EH (cell line): ENCODE measurements at places on chromosomes 16 and 17.

- DNase-seq = no peak
These were observed 26.8 kb downstream of the DRC3 start for GRCh38 chr17:17999364-18000029.

DNA sequence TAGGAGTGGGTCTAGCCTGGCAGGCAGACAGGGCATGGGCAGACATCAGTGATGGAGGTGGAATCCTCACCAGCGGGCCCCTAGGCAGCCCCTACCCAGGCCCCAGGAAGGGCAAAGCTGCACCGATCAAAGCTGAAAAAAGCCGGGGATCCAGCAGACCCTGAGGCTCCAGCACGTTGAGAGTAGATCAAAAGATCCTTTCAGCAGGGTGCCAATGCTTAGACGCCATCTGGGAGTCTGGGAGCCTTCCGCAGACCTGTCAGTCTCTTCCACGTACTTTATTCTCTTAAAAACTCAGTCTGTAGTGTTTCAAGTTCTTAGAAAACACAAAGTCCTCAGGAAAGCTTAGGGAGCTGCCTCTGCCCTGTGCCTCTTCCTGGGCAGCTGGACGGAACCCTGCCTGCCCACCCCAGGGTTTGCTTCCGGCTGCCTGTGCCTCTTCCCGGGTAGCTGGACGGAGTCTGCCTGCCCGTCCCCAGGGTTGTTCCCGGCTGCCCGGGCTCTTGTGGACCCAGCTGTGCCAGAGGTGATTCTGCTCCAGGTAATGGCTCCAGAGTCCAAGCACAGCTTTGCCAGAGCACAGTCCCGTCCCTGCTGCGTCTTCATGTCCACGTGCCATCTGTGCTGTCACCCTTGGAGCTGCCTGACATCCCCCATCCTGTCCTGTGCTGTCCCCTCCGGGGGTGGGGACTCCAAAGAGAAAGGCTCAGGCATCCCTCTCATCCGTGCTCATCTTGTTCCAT is 50.8 kb upstream of the PVALEF start:
- DNase-seq = no peak

GRCh38 chr17:48624544-48625494 is 1.3 kb downstream of the HOXB9 start:
- no peak for DNase-seq

DNA sequence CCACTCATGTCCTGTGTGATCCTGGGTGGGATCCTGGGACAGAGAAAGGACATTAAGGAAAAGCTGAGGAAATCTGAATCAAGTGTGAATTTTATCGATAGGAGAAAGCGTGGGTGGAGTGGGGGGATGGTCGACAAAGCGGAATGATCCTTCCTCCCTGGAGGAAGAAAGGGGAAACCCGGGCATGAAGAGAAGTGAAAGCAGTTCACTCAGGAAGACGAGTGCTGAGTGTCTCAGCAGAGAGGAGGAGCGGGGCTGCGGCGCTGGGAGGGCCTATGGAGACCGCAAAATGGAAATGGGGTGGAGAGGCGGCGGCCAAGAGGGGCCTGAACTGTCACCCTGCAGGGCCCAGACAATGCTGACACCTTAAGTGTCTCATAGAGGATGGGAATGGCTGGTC is 8.7 kb downstream of the ZDHHC7 start:
- DNase-seq = no peak

DNA sequence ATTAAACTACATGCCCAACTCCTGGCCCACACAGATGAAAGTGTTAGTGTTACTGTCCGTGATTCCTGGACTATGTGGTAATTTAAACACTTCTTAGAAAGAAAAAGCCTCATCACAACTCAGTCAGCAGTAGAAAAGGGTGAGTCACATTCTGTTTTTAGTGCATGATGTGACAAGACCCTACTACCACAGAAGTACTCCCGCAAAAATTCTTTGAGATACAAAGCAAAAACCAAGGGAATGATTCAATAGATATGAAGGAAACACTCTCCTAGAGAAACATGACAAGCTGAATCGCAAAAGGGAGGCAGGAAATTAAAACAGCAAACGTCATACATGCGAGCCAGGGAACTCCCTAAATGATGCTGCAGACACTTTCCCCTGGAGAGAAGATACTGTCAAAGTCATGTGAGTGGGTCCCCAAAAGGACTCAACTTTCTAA is 14.4 kb downstream of the SNN start:
- peak; percentile 96 for DNase-seq

DNA sequence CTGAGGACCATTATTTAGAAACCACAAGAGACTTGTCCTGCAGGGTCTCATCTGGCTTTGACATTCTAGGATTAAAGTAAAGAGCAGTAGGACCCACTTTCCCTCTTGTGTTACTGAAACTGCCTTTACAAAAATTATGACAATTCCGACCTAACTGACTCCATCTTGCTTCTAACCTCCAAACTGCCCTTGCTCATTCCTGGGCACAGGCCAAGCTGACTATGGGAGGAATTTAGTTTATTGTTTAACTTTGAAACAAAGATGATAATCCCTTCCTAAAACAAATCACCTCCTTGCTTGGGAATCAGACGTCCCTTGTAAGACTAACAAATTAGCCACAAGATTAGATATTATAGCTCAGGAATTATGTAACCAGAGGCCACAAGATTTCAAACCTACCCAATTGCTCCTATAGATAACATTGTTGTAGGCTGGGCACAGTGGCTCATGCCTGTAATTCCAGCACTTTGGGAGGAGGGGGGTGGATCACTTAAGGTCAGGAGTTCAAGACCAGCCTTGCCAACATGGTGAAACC is 87.0 kb upstream of the FBXO47 start:
- no peak for DNase-seq

GRCh38 chr16:26985100-26986065 is 81.3 kb upstream of the C16orf82 start:
- no peak for DNase-seq

GRCh38 chr16:79013930-79014660 is 586.4 kb downstream of the MAF start:
- DNase-seq = no peak

GRCh38 chr17:60645918-60646523 is 31.6 kb upstream of the BCAS3 start:
- no peak for DNase-seq

GRCh38 chr16:49499414-49499785 is 125.8 kb downstream of the C16orf78 start:
- DNase-seq = no peak

DNA sequence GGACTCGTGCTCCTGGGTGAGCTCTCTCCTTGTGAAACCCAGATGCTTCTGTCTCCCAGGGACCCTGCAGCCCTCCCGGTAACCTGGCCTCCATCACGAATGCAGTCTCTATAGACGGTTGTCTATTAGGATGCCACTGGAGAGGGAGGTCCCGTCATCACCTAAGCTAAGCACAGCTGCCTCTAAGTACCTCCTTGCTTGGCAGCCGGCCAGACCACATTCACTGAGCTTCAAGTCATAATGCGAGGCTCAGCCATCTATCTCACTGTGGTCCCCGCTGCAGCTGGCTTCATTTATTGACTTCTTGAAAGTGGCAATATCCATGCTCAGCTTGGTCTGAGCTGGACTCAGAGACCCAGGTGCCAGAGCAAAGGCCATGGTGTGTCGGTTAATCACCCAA is 74.5 kb upstream of the HSBP1 start:
- DNase-seq = no peak

DNA sequence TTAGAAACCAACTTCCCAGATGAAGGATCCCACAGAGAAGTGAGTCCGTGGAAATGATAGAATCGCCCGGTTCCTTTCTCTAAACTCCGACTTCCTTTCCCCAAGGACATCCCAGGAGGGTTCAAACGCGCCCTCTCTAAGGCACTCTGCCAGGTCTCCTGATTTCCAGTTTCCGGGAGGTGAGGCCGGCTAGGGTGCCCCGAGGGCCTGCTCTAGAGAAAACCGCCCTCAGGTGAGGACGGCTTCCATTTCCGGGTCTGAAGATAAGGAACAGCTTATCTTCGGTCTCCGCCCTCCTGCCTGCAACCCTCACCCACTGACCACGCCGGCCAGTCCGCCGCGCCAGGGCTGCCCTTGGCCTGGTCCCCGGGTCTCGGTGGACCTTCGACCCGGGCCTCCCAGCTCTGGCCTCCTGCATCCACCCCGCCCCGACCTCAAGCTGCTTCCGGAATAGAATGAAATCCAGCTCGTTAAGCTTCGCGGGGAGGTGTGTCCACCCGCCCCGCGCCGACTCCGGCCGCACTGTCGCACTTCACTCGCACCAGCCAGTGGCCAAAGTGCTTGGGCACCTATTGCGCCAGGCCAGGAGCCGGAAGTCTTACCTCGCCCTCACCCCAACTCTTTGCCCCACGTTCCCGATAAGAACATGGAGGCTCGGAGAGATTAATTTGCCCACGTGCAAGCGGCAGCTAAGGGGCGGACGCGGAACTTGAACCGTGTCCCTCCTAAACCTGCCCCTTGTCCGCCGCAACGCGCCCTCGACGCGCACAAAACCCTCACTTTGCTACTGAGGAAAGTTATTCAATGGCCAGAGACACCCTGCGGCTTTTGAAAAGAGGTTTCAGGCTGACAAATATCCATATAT is 836 bp upstream of the MMP15 start:
- DNase-seq = peak; percentile 13

- no peak for DNase-seq
These were observed 12.7 kb downstream of the COG1 start for GRCh38 chr17:73205459-73205961.

- DNase-seq = peak; percentile 92
These were observed 519 bp downstream of the DDX5 start for GRCh38 chr17:64505340-64506200.

- DNase-seq = no peak
These were observed 26.7 kb upstream of the ADORA2B start for GRCh38 chr17:15918261-15918660.

GRCh38 chr17:51421525-51421924 is 161.2 kb downstream of the UTP18 start:
- DNase-seq = no peak

- DNase-seq = no peak
These were observed 896 bp upstream of the MYLK3 start for GRCh38 chr16:46748775-46749705.

GRCh38 chr17:78973196-78973595 is 6.5 kb downstream of the LGALS3BP start:
- peak; percentile 60 for DNase-seq

- DNase-seq = no peak
These were observed 65.7 kb downstream of the MARF1 start for GRCh38 chr16:15576960-15577958.

DNA sequence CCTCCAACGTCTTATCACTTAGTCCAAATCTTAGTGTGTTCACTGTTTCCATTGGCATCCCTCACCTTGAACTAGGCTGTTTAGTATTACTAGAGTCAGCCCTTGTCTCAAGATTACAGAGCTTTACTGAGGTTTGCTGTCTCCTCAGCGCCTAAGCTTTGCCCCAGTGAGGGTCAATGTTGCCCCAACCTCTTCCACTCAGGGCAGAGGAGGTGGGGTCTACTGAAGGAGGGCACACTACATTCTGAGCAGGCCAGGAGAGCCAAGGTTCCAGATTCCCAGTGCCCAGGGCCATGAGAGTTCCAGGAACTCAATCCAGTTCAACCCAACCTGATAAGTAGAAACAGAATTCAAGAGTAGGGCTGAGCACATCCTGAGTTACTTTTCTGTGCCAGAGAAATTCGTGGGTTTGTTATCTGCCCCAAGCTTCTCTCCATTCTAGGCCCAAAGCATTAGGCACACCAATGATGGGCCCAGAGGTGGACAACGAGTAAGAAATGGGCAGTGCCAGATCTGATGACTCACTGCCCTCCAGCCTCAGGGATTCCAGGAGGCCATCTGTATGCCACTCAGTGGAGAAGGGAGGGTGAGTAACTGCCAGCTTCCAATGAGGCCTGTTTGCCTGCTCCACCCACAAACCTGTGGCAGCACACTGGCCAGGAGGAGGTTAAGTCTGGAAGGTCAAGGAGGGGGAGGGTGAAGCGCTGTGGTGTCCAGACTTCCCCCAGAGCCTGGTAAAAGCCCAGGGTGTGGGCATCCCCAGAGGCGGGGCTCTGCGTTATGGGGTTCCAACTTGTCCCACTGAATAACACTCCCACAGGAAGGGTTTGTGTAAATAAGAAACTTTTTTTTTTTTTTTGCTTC is 8.2 kb downstream of the TUBG2 start:
- DNase-seq = peak; percentile 92

- DNase-seq = no peak
These were observed 93.8 kb downstream of the USP31 start for GRCh38 chr16:23055481-23055880.

GRCh38 chr17:22600644-22601298 is 908.4 kb downstream of the KCNJ18 start:
- no peak for DNase-seq

DNA sequence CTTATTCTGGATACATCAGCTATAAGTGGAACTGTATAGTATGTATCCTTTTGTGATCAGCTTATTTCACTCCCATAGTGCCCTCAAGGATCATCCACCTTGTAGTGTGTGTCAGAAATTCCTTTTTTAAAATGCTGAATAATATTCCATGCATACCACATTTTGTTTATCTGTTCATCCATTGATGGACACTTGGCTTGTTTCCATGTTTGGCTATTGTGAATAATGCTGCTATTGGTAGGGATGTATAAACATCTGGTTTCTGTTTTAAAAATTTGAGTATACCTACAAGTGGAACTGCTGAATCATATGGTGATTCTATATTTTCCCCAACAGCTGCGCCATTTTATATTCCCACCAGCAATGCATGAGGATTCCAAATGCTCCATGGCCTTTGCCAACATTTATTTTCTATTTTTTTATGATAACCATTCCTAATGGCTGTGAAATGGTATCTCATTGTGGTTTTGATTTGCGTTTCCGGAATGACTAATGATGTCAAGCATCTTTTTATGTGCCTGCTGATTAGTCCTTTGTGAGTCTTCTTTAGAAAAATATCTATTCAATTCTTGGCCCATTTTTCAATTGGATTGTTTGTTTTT is 11.6 kb downstream of the RCVRN start:
- DNase-seq = peak; percentile 72

DNA sequence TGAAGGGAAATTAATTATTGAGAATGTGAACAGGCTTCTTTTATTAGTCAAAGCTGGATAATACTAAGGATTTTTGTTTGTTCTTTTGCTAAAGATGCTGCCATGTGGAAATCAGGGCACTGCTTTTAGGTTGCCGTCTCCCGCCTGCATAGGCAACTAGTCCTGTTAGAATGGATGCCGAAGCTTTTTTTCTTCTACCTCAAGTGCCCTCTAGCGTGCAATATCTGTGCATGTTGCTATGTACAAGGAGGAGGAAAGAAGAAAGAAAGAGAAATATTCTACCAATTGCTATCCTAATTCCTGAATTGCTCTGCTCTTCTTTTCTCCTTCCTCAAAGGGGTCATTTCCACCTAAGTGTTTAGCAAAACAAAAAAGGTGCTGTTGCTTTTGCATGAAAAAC is 5.2 kb upstream of the CDH8 start:
- peak; percentile 32 for DNase-seq

GRCh38 chr16:48479329-48479728 is 94.1 kb upstream of the SIAH1 start:
- no peak for DNase-seq
